ENCODE measurements at places on chromosomes 12 and 14.

- no peak for DNase-seq
Observed at GRCh38 chr14:28407031-28407825, 359.4 kb upstream of the FOXG1 start.

DNA sequence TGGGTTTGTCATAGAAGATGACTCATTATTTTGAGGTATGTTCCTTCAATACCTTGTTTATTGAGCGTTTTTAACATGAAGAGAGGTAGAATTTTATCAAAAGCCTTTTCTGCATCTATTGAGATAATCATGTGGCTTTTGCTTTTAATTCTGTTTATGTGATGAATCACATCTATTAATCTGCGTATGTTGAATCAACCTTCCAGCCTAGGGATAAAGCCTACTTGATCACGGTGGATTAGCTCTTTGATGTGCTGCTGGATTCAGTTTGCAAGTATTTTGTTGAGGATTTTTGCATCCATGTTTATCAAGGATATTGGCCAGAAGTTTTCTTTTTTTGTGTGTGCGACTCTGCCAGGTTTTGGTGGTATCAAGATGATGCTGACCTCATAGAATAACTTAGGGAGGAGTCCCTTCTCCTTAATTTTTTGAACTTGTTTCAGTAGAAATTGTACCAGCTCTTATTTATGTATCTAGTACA lies 602.6 kb downstream of the SNAPC1 start:
- DNase-seq = no peak

DNA sequence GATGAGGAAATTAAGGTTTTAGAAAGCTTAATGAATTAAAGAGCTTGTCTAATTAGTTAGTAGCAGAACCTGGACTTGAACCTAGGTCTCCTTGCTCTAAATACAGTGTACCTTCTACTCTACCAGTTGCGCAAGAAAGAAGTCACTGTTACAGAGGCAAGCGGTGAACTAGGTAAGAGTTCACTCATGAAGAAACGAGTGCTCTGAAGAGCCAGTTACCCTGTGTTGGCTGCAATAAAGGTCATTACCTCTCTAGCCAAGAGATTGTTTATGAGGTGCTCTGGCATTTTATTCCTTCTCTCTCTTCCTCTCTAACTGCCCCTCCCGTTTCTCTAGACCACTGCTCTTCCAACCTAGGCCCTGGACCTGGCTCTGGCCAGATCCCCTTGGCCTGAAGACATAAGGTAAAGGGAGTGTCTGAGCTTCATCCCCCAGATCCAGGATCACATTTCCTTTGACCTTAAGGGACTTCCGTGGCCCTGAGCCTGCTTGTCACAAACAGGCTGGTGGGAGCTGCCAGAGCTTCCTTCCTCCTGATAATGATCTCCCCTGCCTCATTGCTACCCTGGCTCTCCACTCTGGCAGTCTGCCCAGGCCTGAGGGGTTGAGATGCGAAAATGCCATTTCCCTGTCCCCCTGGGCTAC lies 1.9 kb downstream of the RNASE7 start:
- peak; percentile 65 for DNase-seq

- no peak for DNase-seq
Observed at GRCh38 chr12:108099073-108099472, 30.0 kb upstream of the WSCD2 start.

DNA sequence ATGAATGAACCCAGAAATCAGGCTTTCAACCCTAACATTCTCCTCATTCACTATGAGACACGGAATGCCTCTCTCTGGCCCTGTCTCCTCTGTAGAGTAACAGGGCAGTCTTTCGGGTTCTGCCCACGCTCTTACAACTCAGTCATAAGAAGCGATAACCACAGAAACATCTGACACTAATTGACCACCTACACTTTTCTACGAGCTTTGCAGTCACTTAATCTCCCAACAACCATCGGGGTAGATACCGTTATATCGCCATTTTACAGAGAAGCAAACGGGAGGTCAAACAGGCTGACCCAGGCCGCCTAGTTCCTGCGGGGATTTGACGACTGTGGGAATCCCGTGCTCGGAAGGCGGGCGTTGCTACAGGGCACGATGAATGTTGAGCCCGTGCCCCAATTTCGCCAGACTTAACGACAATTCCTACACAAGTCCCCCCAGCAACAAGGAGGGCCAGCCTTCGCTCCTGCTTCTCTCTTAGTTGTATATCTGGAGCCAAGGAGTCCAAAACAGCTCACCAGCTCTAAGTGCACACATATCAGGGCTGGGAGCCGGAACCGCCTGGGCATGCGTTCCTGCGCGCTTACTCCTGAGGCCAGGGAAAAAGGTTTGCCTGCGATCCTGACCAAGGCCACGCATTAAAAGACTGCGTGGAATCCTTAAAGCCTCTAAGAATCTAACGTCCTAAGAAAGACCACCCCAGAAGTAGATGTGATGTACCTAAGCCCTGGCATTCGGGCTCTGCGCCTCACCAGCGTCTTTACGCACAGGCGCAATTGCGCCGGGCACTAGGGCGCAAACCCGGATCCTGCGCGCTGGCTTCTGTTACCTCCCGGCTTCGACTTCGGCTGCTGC lies 38.7 kb upstream of the TBX5 start:
- DNase-seq = no peak

- DNase-seq = peak; percentile 19
Observed at GRCh38 chr12:3170423-3171194, 93.4 kb downstream of the TSPAN9 start.

- no peak for DNase-seq
Observed at GRCh38 chr14:34021096-34021495, 70.2 kb upstream of the EGLN3 start.

DNA sequence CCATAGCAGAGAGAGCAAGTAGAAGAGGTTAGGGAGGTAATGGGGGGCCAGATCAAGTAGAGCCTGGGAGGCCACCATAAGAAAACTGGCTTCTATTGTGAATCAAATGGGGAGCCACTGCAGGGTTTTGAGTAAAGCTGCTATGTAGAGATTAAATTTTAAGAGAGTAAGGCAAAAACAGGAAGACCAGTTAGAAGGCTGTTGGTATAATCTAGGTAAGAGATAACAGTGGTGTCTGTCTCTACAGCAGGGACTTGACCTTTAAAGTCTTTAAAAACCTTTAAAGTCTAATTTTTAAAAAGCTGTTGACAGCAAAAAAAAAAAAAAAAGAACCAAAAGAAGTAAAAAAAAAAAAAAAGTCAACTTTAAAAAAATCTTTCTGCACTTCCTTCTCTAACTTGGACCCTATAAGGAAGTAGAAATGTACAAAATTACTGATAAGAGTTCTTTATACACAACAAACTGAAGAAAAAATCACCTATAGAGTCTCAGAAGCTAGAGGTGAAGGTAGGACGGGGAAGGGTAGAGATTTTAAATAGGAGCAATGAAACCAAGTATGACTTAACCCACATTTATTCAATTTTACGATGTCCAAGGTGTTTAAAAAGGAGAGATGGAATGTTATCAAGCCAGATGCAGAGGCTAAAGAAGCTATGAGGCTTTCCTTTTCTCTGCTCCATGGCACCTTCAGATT lies 26.1 kb downstream of the SGPP1 start:
- DNase-seq = no peak

GRCh38 chr12:104694161-104694560 lies 237.4 kb downstream of the CHST11 start:
- no peak for DNase-seq
